ENCODE measurements at places on chromosomes 6 and 20.

DNA sequence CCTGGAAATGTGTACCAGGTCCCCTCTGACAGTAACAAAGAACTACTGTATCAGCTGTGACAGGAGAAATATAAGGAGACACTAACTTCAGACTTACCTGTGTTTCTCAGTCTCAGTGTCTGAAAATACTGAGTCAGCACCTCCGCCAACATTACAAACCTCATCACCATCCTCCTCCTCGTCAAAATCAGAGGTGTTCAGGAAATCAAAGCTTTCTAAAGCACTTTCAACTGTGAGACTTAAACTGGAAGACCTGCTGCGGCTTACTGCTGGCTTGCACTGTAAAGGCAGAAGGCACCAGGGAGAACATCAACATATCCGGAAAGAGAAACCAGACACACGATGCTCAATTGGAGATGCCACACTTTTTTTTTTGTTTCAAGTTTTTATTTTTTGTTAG is 40.3 kb upstream of the ARMH2 start:
- no peak for DNase-seq

DNA sequence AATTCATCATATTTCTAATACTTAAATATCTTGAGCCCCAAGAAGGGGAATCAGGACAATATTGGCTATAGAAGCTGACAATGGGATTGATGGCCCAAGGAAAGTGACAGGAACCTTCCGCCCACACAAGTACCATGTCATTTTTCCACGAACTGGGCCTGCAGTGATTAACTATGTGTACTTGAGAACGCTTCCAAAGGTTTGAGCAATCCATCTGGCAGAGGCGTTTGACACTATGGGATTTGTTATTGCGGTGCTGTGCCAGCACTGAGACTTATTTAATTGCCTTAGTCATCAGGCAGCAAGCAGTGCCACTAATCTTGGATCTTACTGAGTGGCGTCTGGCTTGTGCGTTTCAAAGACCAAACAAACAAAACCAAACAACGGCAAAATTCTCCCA is 135.6 kb upstream of the UST start:
- DNase-seq = no peak

GRCh38 chr6:13429406-13429753 is 58.0 kb downstream of the GFOD1 start:
- DNase-seq = no peak

- no peak for DNase-seq
Measured at GRCh38 chr20:7703996-7704395, 236.3 kb downstream of the HAO1 start.

- DNase-seq = no peak
Measured at GRCh38 chr6:24274441-24275083, 83.3 kb downstream of the DCDC2 start.

- DNase-seq = peak; percentile 29
Measured at GRCh38 chr6:129766959-129767728, 57.2 kb upstream of the ARHGAP18 start.

All from T-helper 2 cell (primary cell).